NCI-H345 (cell line): ENCODE measurements at places on chromosomes 12 and 14.
A peak's percentile ranks its signal among the peaks of the same experiment; 100 is the strongest.

GRCh38 chr14:101965181-101965544 lies 790 bp downstream of the DYNC1H1 start:
- DNase-seq = peak; percentile 70

DNA sequence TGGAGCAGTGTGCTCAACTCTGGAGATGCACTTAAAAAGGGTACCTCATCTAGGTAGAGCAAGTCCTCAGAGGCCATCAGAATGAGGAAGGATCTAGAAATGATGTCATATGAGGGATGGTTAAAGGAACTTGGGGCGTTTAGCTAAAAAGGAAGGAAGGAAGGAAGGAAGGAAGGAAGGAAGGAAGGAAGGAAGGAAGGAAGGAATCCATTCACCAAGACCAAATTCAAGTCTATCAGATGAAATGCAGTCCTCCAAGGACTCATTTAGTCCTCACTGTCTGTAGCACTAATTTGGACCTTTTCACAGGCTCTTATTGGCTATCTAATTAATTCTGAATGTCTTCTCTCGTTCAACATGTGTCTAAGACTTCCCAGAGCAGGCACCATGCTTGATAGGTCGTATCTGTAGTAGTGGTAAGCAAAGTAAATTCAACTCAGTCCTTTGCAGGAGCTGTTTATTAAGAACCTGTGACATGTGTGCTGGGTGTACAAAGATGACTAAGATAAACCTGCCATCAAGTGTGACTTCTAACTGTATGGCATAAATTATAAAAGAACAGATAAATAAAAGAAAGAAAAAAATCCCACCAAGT lies 63.5 kb downstream of the LLPH start:
- DNase-seq = no peak

DNA sequence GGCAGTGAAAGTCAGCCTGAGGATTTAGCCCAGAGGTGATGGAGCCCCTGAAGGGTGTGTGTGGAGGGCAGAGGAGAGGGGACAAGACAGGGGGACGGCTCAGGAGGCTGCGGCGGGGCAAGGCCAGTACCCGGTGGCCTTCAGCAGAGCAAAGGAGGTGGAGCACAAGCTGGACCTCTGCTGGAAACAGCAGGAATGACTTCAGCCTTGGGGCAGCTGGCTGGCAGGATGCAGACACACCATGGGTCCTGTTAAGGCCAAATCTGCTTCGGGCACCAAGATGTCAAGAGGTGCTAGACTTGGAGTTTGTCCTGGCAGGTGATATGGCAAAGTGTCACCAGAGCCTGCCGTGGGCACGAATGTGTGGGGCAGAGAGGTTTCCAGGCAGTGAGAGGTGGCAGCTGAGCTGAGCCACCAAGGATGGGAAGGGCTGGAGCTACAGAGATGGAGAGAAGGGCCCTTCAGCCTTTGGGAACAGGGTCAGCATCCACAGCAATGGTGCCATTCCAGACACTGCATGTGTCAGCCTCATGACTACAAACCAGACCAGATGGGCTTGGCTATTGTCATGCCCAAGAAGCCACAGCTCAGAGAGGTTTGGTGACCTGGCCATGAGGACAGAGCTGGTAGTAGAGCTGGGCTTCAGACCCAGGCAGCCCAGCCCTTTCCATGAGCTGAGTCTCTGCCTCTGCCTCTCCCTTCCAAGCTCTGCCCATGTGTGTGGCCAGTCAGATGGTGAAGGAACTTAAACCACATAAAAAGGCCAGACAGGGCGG lies 91.9 kb downstream of the LGMN start:
- no peak for DNase-seq

GRCh38 chr14:68181519-68182326 lies 362.1 kb downstream of the RAD51B start:
- no peak for DNase-seq

DNA sequence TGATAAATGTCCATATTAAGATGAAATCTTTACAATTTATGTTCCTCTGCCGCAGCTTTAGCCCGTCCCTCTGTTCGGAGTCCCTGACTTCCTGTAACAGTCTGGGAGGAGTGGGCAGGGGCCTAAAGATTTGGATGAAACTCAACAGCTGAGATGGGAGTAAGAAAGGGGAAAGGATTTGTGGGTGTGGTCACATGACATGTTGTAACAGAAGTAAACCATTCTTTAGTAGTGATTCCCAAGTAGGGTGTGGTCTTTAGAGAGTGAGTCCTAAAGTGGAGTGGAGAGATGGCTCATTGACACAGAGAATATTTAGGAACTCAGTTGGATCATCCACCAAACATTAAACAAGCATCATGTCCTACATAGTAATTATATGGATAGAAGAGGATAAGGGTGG lies 12.9 kb downstream of the TMEM117 start:
- no peak for DNase-seq

GRCh38 chr14:71883094-71883493 lies 49.1 kb upstream of the RGS6 start:
- DNase-seq = no peak

GRCh38 chr14:105328070-105328677 lies 13.6 kb downstream of the PACS2 start:
- DNase-seq = no peak

GRCh38 chr14:59394268-59394667 lies 70.9 kb downstream of the GPR135 start:
- DNase-seq = no peak

GRCh38 chr12:51911307-51911706 lies 4.0 kb downstream of the ACVRL1 start:
- DNase-seq = no peak

DNA sequence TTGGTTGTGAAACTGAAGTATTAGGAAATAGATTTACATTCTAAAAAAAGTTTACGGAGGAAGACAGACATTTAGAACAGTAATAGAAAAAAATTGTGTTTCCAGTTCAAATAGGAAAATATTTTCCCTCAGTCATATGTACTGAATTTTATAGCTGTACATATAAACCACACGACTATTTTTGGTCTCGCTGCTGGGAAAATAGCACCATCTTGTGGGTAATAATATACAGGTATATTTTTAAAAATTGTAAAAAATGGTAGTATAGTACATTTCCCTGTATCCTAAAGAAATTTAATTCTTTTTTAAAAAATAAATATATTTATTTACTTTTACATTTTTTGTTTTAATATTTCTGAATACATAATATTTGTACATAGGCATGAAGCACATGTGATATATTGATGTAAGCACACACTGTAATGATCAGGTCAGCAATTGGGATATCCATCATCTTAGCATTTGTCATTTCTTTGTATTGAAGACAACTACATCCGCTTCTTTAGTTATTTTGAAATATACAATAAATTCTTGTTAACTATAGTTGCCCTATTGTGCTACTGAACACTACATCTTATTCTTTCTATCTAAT lies 168.6 kb downstream of the ALX1 start:
- DNase-seq = no peak

DNA sequence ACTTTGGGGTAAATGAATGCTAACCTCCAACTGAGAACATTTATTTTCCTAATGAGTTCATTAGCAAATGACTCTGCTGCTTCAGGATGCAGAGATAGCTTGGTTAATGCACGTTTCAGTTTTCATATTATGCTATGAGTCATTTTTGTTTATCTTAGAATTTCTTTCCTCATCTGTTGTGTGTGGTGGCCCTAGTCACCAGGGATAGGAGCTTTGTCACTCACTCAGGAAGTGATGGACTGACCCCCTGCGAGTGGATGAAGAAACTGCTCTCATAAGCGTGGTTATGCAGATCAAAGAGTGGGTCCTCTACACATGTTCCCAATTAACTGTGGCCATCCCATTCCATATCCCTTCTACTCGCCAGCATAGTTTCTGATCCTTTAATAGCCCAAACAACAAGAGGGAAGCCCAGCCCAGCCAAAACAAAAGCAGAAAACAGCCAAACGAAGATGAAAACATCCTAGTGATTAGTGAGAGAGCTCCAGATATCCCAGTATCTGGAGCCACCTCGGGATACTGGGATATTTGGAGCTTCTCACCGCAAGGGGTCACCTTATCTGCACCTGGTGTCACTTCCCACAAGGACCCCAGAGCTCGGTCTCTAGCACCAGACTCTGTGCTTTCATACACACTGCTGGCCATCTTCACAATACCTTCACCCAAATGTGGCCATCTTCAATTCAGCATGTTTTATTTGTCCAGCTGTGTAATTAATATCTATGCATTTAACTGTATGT lies 8.6 kb downstream of the TC2N start:
- DNase-seq = no peak

GRCh38 chr12:79421236-79421740 lies 269.5 kb downstream of the PAWR start:
- DNase-seq = no peak

DNA sequence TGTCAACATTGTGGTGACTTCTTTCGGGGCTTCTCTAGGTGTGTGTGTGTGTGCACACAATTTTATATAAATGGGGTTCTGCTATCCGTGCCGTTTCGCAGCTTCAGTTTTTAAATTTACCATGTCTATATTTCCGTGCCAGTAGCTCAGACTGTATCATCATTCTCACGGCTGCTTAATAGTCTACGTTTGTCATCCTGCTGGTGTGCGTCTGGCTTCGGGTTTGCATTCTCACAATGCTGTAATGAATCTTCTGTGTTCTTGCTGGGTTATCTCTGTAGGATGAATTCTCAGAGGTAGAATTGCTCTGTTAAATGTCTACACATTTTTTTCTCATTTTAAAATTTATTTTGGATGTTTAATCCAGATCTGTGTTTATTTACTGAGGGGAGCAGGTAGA lies 73.6 kb downstream of the ADGRD1 start:
- DNase-seq = no peak

DNA sequence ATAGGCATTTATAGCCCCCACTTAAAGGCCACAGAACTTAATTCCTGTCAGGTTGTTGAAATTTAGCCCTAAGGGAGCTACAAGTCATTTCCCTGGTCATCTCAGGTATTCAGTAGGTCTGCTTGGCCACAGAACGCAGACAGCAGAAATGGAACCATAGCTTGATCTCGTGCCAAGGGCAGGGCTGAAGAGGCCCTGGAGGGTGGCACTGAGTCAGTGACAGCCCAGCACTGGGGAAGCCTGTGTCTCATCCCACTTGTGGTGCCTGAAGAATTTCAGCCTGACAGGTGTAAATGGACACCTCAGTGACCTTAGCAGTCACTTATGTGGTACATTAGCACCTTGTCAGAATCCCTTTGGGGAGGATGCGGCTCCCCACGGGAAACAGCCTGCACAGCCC lies 6.6 kb downstream of the PRKAB1 start:
- no peak for DNase-seq

DNA sequence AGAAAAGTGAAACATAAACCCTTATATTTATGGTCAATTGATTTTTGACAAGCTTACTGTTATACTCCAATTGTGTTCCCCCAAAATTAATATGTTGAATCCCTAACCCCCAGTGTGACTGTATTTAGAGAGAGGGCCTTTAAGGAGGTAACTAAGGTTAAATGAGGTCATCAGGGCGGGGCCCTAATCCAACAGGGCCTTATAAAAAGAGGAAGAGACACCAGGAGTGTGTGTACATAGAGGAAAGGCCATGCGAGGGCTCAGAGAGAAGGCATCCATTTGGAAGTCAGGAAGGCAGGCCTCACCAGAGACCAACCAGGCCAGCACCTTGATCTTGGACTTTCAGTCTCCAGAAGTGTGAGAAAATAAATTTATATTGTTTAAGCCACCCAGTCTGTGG lies 6.5 kb upstream of the VTI1B start:
- no peak for DNase-seq

- no peak for DNase-seq
These were observed 7.0 kb upstream of the CEBPE start for GRCh38 chr14:23125933-23126524.

- no peak for DNase-seq
These were observed 90.0 kb downstream of the PPM1H start for GRCh38 chr12:62844915-62845314.

DNA sequence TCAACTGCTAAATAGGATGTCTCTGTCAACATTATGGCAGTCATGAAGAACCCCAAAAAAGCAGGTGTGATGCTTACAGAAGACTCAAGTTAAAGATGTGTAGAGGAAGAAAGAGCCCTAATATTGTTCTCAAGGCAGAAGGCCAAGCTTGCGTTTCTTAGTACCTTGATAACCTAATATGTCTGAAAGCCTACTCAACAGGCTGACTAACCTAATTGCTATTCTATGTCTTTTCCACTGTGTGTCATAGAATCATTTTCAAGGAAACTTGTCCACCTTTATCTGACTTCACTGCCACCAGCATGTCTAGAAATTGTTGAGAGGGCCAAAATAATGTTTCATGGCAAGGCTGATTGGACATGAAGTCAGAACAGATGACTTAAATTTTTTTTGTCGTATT lies 373.2 kb downstream of the BTG1 start:
- no peak for DNase-seq

DNA sequence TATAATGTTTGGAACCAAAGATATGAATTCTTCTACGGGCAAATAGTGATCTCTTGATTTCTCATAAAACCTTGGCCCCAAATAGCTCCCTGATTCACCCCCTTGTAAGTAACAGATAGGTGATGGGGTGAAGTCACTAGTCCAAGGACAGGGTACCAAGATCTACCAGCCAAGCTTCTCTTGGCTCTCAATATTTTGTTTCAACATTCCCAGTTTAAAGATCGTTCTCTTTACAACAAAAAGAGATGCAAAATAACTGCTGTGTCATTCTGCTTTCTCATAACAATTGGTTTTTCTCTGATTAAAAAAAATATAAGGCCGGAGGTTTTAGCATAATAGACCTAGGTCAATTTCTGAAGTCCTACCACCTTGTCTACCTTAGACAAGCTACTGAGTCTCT lies 11.8 kb downstream of the PAH start:
- no peak for DNase-seq

GRCh38 chr12:73106296-73106695 lies 834.1 kb downstream of the TRHDE start:
- DNase-seq = no peak

- no peak for DNase-seq
These were observed 45.1 kb downstream of the MYF5 start for GRCh38 chr12:80761838-80762237.

- no peak for DNase-seq
These were observed 344.4 kb upstream of the CCDC196 start for GRCh38 chr14:66141733-66142132.

GRCh38 chr12:114403011-114403689 lies 2.8 kb downstream of the TBX5 start:
- no peak for DNase-seq

DNA sequence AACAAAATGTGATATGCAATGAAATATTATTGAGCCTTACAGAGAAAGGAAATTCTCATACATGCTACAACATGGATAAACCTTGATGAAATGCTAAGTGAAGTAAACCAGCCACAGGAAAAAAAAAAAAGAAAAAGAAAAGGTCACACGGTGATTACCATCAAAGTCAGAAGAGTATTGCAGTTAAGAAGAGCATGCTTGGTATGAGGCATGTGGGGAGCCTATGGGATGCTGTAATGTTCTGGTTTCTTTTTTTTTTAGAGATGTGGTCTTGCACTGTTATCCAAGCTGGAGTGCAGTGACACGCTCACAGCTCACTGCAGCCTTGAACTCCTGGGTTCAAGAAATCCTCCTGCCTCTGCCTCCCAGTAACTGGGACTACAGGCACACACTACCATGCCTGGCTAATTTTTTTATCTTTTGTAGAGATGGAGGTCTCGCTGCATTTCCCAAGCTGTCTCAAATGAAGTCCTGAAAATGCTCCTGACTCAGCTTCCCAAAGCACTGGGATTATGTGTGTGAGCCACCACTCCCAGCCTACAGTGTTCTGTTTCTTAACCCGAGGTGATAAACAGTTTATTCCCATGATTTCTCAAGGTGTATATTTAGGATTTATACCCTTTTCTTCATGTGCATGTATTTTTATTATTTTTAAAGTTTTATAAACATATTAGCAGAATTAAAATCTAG lies 96.2 kb downstream of the SEC23A start:
- DNase-seq = no peak
